Effector CD8-positive, alpha-beta T cell (primary cell): ENCODE measurements at places on chromosomes 1 and 21.

DNA sequence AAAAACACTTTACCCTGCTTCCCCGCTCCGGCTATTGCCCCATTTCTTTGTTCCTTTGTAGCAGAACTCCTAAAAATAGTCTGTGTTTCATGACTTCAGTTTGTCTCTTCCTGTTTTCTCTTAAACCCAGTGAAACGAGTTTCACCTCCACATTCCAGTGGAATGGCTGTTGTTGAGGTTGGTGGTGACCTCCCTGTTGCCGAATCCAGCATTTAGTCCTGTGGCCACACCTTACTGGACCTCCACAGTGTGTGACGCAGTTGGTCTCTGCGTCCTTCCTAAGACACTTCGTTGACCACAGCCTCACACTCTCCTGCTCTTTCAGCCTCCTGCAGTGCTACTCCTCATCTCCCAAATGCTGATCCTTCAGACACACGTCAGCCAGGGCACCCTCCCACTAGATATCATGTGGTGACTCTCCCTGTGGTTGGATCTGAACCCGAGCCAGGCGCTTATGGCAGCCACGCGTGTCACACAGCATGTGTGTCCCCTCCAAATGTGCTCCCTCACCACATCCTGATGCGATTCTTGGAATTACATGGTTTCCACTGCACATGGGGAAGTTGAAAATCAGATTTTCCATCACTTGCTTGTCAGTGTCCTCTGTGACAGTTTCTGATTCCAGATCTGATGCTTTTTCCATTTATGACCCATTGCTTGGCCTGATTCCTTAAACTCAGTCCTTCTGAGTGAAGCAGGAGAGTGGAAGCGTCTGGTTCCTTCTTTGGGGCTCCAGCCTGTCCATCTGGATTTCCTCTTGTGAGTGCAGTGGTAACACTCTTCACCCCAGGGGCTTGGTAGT, 99.1 kb upstream of the ARTN start:
- DNase-seq: no peak

GRCh38 chr21:36055551-36055950, 4.8 kb downstream of the SETD4 start:
- DNase-seq: no peak

DNA sequence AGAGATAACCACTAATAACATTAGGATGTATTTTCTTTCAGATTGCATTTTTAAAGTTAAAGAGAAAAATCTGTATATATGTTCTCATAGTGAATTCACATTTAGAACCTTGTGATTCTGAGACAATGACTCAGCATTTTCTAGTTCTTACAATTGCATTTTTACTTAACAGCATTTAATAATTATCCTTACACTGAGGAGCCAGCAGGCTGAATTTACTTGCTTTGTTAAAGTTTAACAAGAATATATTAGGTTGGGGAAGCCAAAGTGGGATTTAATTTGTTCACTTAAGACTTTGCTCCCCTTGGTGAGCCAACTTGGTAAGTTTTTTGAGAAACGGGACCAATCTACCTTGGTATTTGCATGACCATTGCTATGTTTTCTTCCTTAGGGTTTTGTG, 4.5 kb downstream of the PATJ start:
- DNase-seq: no peak

DNA sequence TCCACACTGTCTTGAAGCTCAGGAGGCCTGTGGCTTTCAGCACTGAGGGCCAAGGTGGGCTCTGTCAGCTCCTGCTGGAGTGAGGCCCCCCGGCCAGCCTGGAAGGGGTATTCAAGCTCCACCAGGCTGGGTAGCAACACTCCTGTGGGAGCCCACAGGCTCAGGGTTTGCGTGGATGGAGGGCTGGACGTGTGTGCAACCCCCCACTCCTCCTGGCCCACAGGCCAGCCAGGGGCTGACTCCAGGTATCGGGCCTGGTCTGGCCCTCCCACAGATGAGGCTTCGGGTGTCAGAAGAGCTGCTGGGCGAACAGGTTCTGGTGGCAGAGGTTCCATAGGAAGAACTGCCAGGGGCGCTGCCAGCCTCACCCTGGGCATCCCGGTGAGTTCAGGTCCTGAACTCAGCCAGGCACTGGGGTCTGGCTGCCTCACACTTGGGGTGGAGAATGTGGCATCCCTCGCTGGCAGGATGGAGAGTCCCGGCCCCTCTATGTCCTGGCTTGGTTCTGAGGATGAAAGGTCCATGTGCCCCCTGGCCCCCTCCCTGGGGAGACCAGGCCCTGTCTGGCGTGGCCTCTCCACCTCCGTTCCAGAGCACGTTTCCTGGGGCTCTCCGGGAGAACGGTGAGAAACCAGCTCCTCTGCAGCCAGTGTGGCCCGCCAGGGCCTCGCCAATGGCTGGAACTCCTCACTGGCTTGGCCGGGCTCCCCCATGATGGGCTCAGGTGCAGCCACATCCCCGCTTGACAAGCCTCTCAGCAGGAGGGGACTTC, 64.6 kb upstream of the TARDBP start:
- no peak for DNase-seq

DNA sequence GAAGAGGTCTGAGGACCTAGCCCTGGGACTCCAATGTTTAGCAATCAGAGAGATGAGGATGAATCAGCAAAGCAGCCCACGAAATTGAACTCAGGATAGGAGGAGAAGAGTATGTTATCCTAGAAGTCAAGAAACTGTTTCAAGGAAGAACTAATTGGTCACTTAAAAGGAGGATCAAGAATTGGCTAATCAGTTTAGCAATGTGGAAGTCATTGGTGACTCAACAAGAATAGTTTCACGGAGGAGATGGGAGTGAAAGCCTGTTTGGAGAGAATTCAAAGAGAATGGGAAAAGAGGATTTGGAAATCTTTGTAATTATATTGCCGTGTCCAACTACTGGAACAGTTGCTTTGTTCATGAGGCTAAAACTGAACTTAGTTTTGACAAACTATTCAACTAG, 7.4 kb downstream of the HMCN1 start:
- no peak for DNase-seq

DNA sequence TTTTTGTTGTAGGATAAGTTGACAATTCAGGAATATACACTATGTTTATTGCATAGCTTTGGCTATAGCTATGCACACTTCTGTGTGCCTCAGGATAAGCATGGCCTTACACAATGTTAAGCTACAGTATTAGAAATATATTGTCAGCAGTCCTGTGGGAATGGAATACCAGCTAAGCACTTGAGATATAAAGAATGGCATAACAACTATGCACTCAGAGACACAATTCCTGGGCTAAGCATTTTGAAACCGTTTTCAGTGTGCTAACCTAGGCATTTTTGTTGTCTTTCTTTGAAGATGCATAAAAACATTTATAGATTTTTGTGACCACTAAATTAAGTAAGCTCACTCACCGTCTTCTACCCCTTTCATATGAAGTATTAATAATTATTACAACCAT, 46.8 kb downstream of the TMPRSS15 start:
- no peak for DNase-seq

GRCh38 chr1:172940174-172940855, 110.4 kb downstream of the TNFSF18 start:
- no peak for DNase-seq

DNA sequence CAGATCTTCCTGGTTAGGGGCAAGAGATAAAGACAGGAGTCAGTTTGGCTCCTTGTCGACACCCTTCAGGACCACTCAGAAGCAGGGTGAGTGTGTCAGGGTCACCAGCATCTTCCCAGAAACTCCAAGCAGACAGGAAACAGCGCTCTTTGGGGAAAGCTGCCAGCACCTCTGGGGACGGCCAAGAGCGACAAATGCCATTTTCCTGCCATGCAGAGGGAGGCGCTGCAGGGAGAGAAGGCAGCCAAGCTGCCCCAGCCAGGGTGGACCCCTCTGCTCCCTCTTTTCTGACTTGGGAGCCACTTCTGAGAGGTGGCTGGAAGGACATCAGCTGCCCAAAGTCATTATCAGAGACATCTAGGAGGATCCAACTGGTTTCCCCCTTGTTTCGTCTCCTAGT, 29.0 kb downstream of the SIM2 start:
- no peak for DNase-seq

- no peak for DNase-seq
These were observed 119.2 kb downstream of the SYF2 start for GRCh38 chr1:25113086-25113485.

- no peak for DNase-seq
These were observed 61.5 kb upstream of the WLS start for GRCh38 chr1:68293609-68294366.

- no peak for DNase-seq
These were observed 582 bp downstream of the ORC1 start for GRCh38 chr1:52403566-52404115.

DNA sequence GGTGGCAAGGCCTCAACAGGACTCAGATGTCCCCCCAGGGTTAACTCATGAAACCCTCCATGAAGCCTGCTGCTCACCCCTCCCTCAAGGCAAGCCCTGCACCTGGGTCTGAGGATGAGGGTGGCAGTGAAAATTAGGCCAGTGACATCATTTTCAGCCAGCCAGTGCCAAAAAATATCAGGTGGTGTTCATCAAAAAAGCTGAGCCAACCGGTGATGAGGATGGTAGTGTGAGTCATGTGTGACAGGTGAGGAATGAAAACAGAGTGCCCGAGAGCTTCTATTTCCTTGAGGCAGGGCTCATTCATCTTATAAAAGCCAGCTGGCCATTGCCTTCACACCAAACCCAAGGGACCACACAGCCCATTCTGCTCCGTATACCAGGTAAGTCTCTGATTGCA, at the start of gene SPRR1A:
Gene SPRR1A (plus strand): TSS at position 339 of the 400 bp plus-strand sequence. CDS start 1,150 bp downstream, outside the sequence.
- DNase-seq: no peak

DNA sequence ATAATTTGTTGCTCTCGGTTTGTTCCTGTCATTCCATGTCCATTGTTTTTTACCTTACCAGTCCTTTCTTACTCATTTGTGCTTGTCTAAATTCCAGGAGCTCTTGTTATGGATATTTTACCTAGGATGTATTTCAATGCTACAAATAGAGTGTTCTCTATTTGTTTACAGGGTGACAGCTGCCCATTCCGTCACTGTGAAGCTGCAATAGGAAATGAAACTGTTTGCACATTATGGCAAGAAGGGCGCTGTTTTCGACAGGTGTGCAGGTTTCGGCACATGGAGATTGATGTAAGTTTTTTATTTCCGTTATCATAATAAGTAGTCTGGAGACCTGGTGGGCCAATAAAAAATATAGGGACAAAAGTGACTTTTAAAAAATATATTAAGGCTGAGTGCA, 23.0 kb downstream of the ZBED6 start:
- DNase-seq: no peak

GRCh38 chr1:53089478-53090226, 27.6 kb downstream of the PODN start:
- no peak for DNase-seq

- no peak for DNase-seq
These were observed 2102.9 kb downstream of the NCAM2 start for GRCh38 chr21:23101111-23101510.

DNA sequence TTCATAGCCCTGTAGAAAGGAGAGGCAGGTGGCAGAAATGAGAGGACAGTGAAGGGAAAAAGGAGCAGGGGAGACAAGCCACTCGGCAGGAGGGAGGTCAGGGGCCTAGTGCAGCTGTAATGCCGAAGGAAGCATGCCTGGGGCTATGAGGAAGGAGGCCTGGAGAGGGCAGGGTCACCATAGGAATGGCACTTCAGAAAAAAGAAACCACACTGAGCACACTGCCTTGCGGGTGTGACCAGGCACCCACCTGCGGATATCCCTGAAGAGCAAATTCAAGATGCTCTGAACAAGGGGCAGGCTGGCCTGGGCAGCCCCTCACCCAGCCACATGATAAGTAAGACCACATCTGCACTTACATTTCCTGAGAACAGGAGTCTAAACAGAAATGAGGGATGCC, 104.7 kb downstream of the JAK1 start:
- DNase-seq: no peak

- no peak for DNase-seq
These were observed 45.9 kb downstream of the SYT6 start for GRCh38 chr1:114107474-114108435.

- DNase-seq: no peak
These were observed 8.8 kb downstream of the TFF2 start for GRCh38 chr21:42341776-42342542.

- DNase-seq: no peak
These were observed 4.3 kb downstream of the GALNT2 start for GRCh38 chr1:230071316-230071715.

DNA sequence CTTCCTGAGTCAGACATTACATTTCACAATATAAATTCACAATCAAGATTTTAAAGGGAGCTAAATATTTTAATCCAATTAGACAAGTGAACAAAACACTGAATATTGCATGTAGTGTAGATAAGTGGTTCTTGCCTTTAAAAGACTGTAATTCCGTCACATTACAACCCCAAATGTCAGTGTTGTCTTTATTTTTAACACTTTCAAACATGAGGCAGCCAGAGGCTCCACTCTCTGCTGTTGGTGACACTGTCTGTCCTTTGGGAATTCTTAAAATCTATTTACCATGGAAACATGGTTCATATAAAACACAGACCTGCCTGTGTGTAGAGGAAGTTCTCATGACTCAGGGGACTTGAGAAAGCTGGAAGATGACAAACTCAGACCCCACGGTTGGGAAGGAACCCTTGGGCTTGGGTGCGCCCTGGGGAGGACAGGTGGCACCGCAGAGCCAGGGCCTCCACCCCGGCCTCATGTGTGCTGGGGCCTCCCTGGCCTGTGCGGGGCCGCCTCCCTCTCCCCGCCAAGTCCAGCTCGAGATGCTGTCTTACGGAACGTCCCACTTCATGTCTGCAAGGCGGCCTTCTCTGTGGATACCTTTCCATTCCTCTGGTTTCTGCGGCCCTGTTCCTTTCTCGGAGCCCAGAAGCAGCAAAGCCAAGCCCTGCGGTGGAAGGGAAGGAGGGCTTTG, 239.0 kb downstream of the SDCCAG8 start:
- no peak for DNase-seq

DNA sequence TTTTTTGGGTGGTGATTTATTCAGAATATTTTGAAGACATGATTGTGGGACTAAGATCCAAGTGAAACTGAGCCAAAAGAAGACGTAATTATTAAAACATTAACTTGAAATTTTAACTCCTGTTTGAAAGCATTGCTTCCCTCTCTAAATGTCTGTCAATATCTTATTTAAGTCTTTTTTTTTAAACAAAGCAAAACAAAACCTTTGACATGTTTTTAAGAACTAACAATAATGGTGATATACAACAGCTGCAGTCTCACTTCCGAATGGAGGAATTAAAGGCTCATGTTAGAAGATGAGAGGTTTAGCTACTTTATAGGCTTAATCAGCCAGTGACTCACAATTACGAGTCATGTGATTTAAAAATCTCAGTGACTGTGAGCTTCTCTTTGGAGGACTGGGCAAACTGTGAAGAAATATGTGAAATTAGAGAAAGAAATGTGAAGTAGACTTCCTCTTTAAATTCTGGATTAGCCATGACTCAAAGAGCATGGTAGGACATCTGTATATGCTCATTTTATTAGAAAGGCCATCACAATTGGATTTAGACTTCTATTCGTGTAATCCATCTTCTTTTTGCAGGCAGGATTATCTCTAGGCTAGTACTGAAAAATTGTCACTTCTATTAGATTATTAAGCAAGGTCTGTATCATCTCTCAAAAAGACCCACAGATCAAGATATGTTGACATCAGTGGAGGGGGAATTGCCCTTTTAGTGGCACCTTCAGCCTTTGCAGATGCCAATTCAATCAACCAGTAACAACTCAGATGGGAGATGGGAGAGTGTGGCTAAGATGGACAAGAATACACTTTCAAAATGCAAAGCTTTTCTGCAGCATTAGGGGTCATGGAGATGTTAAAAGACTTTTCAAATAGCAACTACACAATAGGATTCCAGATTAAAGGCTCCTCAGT, 28.7 kb downstream of the KCNA3 start:
- DNase-seq: no peak
